ENCODE measurements at places on chromosomes 5 and 9.

DNA sequence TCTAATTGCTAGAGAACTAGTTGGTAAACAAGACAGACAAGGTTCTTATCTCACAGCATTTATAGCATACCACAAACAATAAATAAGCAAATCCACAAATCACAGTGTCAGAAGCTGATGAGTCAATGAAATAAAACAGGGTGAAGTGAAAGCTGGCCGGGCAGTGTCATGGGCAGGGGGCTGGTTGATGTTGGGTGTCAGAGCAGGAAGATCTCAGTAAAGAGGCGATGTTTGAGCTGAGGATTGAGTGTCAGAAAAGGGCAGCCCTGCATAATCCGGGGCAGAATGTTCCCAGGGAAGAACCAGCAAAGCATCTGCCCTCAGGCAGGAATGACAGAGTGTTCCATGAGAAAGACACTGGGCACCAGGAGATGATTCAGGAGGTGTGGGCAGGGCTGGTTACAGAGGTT, 183.4 kb downstream of the GOLPH3 start:
- DNase-seq = no peak

- no peak for DNase-seq
Measured at GRCh38 chr9:6055216-6055615, 39.8 kb upstream of the RANBP6 start.

DNA sequence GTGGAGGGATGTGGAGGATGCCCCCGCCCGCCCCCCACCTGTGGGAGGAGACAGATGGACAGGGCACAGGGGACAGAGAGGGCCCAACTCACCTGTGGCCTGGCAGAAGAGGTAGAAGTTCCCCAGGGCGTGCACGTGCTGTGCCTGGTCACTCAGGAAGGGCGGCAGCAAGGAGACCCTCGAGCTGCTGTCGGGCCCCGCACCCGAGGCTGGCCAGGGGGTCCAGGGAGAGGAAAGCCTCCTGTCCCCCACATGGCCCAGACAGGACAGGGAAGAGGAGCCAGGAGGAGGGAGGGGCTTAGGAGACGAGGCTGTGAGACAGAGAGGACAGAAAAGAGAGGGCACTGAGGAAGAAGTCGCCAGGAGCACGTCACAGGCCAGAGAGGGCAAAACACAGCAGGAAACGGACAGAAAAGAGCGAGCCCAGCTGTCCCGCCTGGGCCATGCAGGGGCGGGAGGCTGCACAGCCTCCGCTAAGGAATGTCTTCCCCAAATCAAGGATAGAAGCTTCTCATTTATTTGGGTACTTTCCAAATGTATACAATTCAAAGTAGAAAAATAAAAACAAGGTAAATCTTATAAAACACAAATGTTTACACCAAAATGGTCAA, 58.5 kb downstream of the SECISBP2 start:
- DNase-seq = no peak

- DNase-seq = no peak
Measured at GRCh38 chr9:3136686-3137346, 292.9 kb upstream of the PUM3 start.

DNA sequence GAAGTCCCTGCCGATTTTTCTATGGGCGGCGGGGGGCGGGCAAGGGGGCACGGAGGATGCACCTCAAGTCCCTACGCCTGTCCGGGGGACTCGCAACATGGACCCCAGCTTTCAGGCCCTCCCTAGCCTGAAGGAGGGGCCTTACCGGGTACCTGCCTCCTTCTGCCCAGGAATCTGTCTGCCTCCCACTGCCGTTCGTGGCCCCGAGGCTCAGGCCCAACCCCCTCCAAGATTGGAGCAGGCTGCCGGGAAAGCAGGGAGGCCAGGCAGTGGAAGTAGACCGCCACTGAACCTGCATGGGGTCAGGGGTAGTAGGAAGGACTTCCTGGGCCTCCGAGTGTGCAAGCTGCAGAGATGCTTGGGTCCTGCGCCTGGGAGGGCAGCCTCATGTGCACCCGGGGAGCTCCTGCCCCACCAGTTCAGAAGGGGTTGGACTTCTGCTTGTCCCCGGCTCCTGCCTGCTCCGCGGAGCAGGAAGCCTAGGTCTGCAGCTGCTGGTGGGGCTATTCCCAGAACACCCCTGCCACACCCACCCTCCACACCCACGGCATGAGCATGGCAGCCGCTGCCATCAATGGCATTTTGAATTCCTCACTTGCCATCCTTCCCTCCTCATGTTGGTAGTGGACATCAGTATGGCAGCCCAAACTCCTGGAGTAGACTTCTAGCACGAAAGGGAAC, 1312.7 kb upstream of the ACO1 start:
- DNase-seq = no peak

GRCh38 chr5:126647071-126647470, 46.3 kb downstream of the PHAX start:
- no peak for DNase-seq

DNA sequence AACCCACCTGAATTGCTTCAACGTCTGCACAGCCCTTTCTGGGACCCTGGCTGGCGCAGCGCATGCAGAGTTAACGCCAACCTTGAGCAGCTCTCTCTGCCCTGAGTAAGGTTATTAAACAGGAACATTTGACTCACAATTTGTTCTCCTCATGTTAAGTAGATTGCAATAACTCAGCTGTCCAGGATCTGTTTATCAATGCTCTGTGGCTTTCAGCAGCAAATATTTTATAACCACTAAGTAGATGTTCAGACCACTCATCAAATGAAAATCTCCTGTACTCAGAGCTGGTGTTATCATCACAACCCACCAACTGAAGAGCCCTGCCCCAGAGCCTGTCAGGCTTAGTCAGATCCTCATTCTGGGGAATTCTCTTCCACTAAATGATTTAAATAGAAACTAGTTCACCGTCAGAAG, 403.0 kb downstream of the ZNF608 start:
- no peak for DNase-seq

DNA sequence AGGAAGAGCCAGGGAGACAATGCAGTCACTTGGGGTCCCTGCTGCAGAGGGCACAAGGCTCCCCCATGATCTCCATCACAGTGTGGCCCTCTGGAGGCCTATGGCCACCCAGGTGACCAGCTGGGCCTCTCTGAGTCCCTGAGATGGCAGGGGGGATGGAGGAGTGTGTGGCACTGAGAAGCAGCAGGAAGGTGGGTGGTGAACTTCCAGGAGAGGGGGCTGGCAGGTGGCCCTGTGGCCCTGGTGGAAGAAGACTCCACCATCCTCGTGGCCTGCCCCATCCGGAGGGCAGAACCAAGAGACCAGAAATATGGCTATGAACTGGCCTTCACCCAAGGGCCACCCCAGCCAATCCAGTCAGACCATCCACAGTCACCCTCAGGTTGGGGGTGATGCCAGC, 31.7 kb upstream of the AFAP1L1 start:
- no peak for DNase-seq

DNA sequence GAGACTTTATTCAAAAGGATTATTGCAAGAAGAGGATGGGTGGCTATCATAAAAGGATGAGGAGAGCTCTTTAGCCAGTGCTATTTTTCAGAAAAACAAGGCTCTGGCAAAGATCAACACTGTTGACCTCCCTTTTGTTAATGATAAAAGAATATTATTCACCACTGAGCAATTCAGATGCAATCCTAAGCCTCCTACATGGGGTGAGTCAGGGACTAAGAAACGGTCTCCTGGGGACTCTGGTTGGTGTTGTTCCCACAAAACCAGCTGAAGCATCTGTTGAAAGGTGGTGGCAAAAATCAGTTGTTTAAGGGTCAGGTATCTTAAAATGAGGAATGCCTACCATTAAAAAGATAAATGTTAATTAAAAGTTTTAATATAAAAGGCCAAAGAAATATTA, 7.7 kb upstream of the GCNT1 start:
- no peak for DNase-seq

GRCh38 chr9:82154573-82154972, 166.0 kb downstream of the SPATA31D1 start:
- DNase-seq = no peak

DNA sequence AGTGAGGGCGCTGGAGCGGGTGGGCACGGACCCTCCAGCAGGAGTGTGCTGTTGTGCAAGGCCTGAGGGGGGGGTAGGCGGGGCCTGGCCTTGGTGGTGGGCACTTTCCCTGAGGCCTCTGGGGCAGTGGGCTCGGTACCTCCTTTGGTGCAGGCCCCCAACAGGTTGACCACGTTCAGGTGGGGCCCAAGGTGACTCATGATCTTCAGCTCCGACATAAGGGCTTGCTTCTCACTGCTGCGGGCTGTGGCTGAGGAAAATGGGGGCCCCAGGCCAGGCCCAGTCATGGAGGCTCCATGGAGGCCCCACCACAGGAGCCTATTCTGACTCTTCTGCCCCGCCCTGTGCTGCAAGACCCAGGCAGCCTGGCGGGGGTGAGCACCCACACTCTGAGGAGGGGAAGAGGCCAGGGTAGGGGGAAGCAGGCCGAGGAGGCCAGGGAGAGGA, 31.5 kb downstream of the PDGFRB start:
- DNase-seq = no peak

DNA sequence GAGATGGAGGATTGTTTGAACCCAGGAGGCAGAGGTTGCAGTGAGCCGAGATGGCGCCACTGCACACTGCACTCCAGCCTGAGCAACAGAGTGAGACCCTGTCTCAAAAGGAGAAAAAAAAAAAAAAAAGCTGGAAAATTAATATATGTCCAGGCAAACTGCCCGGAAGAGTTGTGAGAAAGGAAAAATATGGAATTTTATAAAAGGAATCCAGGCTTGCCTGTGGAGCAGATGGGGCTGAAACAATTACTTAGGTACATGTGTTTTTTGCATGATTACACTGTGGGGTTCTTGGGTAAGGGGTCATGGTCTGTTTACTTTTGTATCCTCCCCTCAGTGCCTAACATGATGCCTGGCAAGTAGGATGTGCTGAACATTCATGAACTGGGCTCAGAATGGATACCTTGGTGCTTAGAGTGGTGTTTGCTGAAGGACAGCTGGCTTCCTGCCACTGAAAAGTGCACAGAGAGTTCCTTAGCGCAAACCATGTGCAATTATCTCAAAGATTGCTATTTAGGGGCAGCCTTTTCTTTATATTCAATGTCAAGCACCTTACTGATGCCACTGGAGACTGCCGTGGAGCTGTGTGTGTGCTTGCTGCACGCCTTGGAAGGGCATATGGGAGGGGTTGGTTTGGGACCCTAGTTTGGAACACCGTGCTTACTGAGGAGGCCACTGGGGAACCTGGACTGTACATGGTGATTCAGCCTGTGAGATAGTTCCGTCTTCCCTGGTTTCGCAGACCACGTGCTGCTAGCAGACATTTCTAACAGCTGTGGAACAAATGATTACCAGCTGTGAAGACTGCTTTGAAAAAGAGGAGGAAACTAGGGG, 78.4 kb downstream of the MAP1B start:
- DNase-seq = no peak

GRCh38 chr9:99172124-99173091, 49.3 kb downstream of the ALG2 start:
- no peak for DNase-seq

DNA sequence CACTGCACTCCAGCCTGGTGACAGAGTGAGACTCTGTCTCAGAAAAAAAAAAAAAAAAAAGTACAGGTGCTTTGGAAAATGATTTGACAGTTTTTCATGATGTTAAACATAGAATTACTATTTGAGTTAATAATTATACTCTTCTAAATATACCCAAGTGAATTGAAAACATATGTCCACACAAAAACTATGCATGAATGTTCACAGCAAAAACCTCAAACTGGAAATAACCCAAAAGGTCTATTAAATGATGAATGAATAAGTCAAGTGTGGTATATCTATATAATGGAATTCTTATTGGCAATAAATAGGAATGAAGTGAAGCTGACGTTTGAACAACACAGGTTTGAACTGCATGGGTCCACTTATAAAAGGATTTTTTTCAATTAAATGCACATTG, 207.2 kb upstream of the DAB2 start:
- no peak for DNase-seq

DNA sequence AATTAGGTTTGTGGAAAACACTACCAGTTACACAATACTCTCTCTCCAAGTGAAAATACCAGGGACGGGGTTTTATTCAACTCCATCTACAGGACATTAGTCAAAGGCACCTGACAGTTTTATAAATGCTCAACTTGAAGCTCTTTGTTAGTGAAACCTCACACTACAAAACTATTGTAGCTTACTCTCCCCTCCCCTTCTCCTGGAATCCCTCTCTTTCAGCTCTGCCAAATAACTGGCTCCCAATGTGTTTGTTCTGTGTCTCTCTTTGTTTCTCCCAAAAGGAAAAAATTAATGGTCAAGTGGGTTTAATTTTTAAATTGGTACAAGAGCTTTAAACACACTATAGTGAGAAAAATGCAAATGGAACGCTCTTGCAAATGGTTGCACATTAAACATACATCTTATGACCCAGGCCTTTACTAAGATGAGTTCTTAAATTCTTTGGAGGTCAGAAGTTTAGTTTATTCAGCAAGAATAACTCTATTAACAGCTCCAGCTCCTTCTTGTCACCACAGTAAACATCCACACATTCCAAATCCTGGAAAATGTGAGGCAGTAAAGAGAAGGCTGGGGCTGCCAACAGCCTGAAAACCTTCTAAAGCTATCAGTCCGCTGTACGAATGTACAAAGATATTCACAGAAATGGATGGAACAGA, 48.4 kb downstream of the ZNF608 start:
- DNase-seq = no peak

DNA sequence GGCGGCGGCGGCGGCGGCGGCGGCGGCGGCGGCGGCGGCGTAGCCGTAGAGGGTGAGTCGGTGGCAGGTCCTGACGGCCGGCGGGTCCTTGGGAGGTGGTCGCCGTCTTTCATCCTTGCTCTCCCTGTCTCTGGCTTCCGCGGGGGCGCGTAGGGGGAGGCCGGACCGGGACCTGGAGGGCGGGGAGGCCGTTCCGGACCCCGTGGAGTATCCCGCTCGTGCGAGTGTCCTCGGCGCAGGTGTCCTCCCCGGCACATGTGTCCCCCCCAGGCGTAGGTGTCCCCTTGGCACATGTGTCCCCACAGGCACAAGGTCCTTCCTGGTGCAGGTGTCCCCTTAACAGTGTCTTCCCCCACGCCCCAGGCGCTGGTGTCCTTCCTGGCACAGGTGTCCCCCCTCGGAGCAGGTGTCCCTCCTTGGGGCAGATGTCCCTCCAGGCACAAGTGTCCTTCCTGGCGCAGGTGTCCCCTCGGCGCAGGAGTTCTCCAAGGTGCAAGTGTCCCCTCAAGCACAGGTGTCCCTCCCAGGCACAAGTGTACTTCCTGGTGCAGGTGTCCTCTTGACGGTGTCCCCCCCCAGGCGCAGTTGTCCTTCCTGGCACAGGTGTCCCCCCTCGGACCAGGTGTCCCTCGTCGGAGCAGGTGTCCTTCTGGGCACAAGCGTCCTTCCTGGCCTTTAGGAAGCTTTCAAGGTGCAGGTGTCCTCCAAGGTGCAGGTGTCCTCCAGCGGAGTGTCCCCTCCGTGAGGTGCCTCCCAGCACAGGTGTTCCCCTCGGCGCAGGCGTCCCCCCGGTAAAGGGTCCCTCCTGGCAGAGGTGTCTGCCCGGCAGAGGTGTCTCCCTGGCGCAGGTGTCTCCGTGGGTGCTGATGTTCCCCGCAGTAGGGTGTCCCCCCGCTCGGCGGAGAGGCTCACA, 519 bp downstream of the EXOC3 start:
- DNase-seq = no peak

DNA sequence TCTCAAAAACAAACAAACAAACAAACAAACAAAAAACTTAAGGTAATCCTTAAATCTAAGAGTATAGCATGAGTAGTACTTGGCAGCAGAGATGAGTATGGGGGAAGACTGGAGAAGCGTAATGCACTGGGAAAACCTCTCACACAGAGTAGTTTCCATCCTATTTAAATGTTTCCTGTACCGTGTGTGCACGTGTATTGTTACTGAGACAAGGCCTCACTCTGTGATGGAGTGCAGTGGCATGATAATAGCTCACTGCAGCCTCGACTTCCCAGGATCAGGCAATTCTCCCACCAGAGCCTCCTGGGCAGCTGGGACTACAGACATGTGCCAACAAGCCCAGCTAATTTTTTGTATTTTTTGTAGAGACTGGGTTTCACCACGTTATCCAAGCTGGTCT, 2.9 kb downstream of the UIMC1 start:
- no peak for DNase-seq

Measured in T follicular helper cell (primary cell).